Activated CD8-positive, alpha-beta memory T cell treated with anti-CD3 and anti-CD28 coated beads, Interleukin-2, amount 10 ng/mL, durations not matched to agents 7 days and 5 days (primary cell): ENCODE measurements at places on chromosomes 12 and 14. TPM values are rescaled to one million over a fixed set of nuclear protein-coding genes. Genes with fewer than 3 reads are reported as not detected.

- no peak for DNase-seq
Measured at GRCh38 chr12:5872745-5873144, 72.3 kb downstream of the ANO2 start.

DNA sequence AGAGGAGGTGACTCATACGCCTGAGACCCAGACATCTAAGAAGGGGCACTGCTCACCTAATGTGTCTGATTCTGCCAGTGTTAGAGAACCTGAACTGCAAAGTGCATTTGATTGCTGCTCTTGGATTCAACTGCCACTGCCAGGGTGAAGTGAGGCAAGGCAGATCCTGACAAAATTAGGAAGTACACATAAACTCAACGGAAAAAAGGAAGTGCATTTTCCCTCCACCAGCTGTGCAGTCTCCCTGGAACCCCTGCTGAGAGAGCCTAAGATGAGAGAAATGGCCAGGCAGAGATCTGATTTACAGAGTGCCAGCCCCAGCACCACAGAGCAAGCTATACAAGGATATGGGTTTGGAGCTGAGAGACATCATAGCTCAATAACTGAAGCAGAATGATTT lies 215.3 kb downstream of the SEC23A start:
- no peak for DNase-seq

Gene EPYC
- total RNA-seq: not detected

DNA sequence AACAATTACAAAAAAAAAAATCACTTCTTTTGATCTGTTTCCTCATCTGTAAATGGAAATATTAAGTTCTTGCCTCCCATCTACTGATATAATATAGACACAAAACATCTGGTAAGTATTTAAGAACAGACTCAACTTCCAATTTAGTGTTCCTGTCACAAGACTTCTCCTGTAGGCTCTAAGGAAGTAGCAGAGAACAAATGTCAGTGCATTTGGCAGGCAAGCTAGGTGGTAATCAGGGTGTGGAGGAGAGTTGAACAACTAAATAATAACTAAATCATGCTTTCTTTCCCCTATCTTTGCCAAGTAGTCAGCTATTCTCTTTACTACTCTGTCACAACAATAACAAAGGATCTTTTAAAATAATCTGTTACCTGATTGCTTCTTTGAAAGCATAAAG lies 22.1 kb downstream of the BAZ1A start:
- no peak for DNase-seq

Gene PLEKHG7
- not detected for total RNA-seq

Gene APOF
- total RNA-seq: not detected

GRCh38 chr14:105165761-105166485 lies 2.7 kb downstream of the JAG2 start:
- DNase-seq: no peak

- DNase-seq: no peak
Measured at GRCh38 chr12:132248453-132249167, 80.8 kb downstream of the GALNT9 start.

GRCh38 chr14:79852950-79853744 lies 358.2 kb downstream of the DIO2 start:
- no peak for DNase-seq

DNA sequence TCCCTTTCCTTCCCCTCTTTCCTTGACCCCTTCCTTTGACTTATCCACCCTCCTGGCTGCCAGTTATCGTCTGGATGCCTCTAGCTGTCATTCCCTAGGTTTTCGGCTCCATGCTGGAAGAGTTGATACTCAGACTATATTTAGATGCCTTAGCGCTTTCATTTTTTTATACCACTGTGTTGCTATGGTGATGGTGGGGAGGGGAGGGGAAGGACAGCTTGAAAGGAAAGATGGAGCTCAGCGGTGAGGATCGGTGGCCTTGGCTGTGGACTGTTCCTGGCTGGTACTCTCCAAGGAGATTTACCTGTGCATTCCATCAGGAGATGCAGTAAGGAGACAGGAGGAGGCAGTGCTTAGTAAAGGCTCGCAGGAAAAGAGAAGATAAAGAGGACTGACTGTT lies 108.7 kb downstream of the SLC8A3 start:
- DNase-seq: no peak

Gene TMEM120B
- 8.8 TPM for total RNA-seq

Gene BDKRB1
- total RNA-seq: not detected

GRCh38 chr12:52391618-52392002 lies 6.2 kb upstream of the KRT84 start:
- no peak for DNase-seq
